ENCODE measurements at places on chromosomes 12 and 14.

GRCh38 chr12:110725267-110725666, 17.4 kb downstream of the PPP1CC start:
- no peak for DNase-seq

GRCh38 chr12:131098178-131098981, 144.7 kb downstream of the ADGRD1 start:
- no peak for DNase-seq

DNA sequence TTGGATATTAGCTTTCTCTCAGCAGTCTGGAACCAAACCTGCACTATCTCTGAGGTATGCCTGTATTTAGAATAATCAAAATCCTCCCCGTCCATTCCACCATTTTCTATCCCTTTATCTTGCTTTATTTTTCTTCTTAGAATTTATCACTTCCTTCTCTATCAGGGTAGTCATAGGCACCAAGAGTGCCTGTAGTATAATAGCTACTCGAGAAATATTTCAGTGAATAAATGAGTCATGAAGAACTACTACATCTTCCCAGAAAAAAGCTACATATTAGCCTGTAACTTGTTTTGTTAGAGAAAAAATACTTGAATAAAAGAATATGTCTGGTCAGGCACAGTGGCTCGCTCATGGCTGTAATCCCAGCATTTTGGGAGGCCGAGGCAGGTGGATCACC, 4.3 kb downstream of the SLC2A14 start:
- DNase-seq: no peak

- no peak for DNase-seq
Observed at GRCh38 chr12:116087399-116087798, 190.1 kb downstream of the MED13L start.

DNA sequence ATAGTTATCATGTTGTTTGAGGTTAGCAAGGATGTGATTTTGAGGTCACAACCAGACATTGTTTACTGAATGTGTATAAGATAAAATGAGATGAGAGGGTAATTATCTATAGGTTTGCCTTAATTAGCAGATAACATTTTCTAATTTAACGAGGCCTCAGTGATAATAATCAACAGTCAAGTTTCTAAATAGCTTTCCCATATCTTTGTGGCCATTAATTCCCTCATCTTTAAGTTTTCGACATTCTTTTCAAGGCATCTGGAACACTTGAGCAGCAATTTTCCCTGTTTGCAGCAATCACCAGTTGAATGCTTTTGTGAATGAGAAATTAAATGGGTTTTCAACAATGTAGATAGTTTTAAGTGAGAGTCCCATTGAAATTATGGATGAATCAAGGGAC, 304.1 kb downstream of the SYT1 start:
- DNase-seq: no peak

DNA sequence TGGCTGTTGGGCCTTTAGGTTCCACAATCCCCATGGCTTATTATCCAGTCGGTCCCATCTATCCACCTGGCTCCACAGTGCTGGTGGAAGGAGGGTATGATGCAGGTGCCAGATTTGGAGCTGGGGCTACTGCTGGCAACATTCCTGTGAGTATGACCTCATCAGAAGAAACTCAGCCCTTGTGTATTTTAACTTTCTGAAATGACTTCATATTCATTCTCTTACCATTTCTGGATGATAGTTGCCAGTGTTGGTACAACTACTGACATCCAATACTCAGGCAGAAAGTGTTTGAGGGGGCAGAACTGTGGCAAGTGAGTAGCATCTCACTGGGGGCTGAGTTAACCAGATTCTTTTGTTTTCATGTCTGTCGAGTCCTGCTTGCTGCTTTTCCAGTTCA, 2.3 kb downstream of the DAZAP2 start:
- DNase-seq: no peak

DNA sequence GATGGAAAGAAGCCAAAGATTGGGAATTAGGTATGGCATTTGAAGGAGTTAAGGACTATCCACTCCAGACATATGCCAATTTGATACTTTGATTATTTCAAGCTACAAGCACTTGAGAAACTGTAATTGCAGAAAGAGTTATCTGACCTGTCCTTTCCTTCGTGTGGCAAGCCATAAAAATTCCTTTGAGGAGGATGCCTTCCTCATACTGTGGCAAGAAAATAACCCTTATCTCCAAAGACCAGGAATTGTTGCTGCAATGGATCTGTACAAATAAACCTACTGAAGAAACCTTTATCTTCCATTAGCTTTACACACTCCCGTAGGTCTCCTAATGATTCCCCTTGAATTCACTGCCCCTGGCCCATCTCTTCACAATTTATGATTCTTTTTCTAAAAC, 165.1 kb upstream of the AMIGO2 start:
- DNase-seq: no peak

- DNase-seq: no peak
Observed at GRCh38 chr14:77036484-77037214, 8.1 kb upstream of the IRF2BPL start.

- no peak for DNase-seq
Observed at GRCh38 chr14:92679246-92679645, 69.2 kb downstream of the LGMN start.

DNA sequence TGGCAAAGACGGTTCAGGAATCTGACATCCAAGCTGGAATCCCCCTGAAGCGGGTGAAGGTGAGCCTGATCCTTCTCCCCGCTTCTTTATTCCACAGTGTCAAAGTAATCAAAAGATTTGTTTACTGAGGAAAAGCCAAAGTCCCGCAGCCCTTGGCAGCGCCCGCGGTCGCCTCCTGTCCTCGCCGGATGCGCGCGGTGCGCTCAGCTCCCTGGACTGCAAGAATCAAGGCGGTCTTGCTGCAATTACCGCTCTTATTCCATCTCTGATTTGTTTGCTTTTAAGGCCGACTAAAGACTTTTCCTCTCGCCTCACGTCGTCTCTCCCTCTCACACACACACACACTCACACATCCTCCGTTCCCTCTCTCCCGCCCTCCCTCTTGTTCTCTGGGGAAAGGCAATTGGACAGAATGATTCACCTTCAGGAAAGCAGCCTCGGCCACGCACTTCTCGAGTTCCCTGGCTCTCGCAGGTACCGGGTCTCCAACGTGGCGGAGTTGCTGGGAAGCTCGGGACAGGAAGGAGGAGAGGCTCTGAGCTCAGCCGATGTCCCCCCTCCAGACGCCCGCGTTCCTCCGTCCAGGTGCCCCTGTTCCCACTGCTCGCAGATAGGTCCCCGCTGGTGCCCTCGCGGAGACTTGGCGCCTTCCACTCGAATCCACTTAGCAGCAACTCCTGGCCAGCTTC, 68.6 kb upstream of the USP15 start:
- DNase-seq: no peak

GRCh38 chr14:58668848-58669480, 31.2 kb downstream of the DACT1 start:
- DNase-seq: no peak

GRCh38 chr12:87928031-87928430, 101.2 kb downstream of the C12orf50 start:
- DNase-seq: no peak

DNA sequence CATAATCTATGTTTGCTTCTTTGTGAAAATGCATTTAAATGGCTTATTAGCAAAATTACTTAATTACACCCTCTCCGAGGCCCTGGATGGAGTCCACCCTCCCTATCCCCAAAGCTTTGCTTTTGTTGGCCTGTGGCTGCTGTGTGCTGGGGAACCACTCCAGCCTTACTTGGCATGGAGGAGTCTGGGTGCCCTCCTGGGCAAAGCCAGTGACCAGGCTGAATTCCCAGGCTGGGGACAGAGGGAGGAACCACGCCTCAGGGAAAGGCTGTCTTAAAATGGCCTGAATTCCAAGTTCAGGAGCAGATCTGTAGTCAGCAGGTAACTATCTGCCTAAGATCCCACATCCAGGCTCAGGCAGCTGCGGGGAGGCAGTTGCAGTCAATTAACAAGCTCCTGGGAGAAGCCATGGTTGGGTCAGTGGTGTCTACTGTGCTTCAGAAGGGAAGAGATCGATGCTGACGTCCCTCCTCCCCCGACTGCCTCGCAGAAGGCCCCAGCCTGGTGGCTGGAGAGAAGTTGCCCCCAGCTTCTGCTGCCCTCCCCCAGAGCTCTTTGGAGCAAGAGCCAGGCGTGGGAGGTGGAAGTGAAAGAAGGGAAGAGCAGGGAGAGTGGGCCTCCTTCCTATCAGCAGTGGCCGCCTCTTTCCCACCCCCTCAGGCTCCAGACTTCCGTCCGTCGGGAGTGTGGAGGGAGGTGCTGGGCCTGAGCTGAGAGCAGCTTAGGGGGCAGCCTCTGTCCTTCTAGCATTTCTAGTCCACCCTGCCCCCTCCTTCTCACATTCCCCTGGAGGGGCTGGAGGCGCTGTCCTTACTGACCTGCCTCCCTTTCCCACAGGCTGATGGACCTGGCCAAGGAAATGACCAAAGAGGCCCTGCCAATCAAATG, 11.3 kb downstream of the VASH1 start:
- no peak for DNase-seq

- peak; percentile 78 for DNase-seq
Observed at GRCh38 chr12:6821591-6822425, at the start of gene GPR162. TSS of gene GPR162 (plus strand) at chr12:6821821. CDS start at chr12:6823899, 2,078 bp downstream.

- DNase-seq: no peak
Observed at GRCh38 chr12:62190689-62191490, 69.3 kb upstream of the USP15 start.

GRCh38 chr12:12899530-12900380, 8.4 kb downstream of the GPRC5A start:
- no peak for DNase-seq

Measured in iPS DF 19.7 (cell line).